Skin of body (tissue), 3 donors: ENCODE measurements at places on chromosomes 5 and 9.

DNA sequence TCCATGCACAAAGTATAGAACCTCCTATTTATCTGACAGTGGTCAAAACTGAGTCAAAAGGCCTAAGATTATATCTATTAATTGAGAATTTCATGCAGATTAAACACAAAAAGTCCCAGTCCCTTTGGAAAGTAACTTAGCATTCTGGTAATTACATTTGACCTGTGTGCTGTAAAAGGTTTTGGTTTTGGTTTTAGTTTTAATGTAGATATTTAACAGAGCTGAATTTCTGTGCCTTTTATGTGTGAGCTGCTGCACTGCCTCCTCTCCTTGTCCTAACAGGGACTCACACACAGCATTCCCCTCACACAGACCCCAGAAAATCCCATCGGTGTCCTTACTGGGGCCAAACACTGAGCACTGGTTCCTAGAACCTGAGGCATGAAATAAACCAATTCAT, 31.0 kb upstream of the FSD1L start:
- DNase-seq = no peak

- DNase-seq = no peak
Observed at GRCh38 chr9:126459546-126459945, 132.9 kb downstream of the MVB12B start.

DNA sequence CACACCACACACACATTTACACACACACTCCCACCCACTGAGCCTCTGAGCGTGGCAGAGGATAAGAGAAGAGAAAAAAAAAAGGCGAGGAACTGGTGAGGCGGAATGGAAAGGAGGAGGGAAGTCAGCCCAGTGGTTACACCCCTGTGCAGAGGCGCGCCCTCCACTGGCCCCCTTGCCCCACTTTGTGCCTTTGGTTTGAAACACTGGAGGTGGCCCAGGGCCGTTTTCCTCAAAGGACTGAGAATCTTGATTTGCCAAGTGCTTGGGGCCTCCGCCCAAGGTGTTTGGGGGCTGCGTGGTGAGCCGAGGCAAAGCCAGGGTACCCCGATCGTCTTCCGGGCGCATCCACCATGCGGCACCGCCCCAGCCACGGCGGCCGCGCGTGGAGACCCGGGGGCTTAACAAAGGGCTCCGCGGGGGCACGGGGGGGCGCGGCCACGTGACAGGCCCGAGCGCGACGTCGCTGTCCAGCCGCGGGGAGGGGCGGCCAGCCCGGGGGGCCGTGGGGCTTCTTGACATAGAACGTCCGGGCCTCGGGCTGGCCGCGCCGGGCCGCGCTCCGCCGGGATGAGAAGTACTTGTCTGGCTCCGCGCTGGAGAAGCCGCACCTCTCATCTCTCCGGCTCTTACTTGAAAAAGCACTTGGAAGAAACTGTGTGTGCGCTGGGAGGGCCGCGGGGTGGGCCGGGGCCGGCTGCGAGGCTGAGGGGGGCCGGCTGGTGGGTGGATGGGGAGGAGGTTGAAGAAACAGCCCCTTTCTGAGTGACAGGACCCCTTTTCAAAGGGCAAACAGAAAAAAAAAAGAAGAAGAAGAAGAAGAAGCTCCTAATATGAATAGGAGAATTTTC, 21.0 kb downstream of the NR2F1 start:
- no peak for DNase-seq

DNA sequence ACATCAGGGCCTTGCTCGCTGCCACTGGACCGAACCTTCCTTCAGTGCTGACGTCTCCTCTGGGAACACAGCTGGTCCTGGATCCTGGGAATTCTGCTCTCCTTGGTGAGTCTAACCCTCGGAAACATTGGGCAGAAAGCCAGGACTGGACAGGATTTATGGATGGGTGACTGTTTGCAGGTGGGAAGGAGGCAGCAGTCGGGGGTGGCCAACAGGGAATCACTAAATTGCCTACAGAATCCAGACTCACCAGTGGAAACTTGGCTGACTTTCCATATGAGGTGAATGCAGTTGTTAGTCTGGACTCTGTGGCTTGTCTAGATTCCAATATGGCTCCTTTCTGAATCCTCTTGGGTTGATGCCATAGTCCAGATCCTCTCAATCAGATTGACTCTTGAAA, 203.1 kb downstream of the SAXO1 start:
- DNase-seq = no peak

GRCh38 chr5:64707191-64707590, 16.9 kb downstream of the SHISAL2B start:
- no peak for DNase-seq

DNA sequence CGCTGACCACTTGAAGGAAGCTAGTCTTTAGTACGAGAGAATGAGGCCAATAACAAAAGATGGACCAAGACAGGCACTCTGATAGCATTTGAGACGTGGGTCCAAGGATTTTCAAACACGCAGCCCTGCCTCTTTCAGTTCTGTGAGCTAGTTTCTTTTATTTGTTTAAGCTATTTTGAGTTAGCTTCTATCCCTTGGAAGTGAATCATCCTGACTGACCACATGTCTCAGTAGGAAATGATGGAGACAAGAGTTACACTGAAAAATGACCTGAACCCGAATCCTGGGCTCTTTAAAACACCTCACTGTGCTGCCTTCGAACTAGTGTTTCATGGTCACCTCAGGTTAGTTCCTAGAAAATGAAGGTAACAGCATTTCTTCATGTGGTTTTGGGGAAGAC, 9.9 kb downstream of the TEK start:
- DNase-seq = no peak

DNA sequence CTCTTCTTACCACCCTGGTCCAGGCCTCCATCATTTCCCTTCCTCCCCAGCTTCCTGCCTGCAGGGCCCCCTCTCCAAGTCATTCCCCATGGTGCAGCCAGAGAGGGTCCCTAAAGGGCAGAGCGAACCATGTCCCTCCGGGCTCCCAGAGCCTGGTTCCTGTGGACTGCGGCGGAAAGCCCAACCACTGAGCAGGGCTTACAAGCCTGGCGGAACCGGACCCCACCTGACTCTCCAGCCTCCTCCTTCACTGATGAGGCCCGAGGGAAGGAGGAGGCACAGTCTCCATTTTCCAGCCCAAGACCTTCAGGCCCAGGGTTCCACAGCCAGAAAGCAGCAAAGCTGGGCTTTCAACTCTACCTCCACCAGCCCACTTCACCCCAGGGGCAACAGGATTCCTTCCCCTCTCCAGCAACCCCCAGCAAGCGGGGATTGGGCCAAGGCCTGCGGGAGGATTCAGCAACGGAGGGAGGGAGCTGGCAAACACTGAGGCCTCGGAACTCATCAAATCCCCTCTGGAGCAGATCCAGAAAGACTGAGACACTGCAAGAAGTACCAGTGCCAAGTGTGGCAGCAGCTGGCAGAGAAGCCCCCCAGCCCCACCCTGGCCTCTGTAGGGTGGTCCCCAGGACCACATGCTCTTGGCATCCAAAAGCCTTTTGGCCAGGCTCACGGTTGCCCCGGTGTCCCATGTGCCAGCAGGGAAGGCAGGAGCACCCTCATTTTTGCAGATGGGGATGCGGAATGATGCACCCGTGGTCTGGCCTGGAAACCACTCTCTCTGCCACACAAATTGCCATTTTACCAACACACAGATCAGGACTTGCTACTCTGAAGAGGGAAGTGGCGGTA, 3.1 kb downstream of the FAM163B start:
- DNase-seq = no peak
